PC-3 (cell line): ENCODE measurements at places on chromosomes 5 and 9.
A peak's percentile ranks its signal among the peaks of the same experiment; 100 is the strongest.

DNA sequence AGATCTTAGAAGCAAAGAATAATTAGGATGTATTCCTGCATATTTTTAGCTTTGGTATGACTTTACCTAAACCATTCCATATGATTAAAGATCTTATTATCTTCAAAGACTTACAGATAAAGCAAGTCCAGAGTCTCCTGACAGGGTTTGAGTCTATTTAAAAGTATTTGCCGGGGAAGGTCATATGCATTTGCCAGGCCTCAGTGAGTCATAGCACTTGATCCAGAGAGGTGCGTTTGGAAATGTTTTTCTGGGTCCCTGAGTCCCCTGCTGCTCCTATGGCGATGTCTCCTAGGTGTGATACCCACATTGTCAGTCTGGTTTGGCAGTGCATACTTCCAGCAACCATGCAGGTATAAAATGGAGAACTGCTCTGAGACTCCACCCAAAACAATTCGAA lies 217.0 kb downstream of the FBXL7 start:
- DNase-seq: no peak

DNA sequence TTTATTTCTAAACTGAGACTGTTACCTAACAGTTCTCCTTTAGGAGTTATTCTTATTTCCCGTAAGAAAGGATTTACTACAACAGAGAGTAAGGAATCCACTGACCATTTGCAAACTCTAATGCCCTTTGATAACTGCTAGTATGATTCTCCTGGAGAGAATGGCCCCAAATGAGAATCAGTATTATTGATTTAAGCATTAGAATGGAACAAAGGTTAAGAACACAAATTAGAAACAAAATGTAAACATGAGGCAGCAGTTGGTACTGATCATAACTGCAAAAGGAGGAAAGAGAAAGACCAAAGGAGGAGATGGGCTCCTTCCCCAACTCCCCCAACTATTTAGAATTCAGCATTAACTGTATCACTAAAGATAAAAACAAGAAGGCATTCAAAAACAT lies 30.7 kb downstream of the PSIP1 start:
- no peak for DNase-seq

DNA sequence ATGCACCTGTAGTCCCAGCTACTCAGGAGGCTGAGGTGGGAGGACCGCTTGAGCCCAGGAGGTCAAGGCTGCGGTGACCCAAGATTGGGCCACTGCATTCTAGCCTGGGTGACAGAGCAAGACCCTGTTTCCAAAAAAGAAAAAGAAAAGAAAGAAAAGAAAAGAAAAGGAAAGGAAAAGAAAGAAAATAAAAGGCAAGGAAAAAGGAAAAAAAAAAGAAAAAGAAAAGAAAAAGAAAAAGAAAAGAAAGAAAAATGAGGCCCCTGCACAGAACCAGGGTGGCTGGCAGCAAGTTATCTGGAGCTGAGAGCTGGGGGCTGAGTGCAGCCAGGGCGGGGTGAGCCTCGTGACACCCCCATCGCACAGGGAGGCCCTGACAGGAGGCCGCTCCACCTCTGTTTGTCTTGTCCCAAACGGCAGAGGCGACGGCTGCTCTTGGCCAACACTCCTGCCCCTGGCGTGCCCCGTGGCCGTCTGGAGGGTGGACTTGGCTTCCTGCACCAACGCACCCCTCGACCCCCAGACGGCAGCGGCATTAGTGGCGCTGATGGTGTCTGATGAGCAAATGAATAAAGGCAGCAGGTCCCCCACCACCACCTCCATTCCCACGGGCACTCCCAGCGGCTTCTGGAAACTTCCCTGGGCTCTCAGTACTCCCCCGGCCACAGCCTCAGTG lies 16.7 kb downstream of the EXD3 start:
- no peak for DNase-seq

- DNase-seq: no peak
These were observed 15.4 kb upstream of the SMIM15 start for GRCh38 chr5:61177716-61178115.

GRCh38 chr5:115435065-115435777 lies 109.4 kb downstream of the FEM1C start:
- no peak for DNase-seq

GRCh38 chr5:14148890-14149671 lies 5.9 kb downstream of the TRIO start:
- DNase-seq: no peak

GRCh38 chr5:27705661-27706060 lies 667.3 kb upstream of the CDH9 start:
- no peak for DNase-seq

GRCh38 chr9:93651521-93651950 lies 75.2 kb downstream of the PHF2 start:
- DNase-seq: no peak

DNA sequence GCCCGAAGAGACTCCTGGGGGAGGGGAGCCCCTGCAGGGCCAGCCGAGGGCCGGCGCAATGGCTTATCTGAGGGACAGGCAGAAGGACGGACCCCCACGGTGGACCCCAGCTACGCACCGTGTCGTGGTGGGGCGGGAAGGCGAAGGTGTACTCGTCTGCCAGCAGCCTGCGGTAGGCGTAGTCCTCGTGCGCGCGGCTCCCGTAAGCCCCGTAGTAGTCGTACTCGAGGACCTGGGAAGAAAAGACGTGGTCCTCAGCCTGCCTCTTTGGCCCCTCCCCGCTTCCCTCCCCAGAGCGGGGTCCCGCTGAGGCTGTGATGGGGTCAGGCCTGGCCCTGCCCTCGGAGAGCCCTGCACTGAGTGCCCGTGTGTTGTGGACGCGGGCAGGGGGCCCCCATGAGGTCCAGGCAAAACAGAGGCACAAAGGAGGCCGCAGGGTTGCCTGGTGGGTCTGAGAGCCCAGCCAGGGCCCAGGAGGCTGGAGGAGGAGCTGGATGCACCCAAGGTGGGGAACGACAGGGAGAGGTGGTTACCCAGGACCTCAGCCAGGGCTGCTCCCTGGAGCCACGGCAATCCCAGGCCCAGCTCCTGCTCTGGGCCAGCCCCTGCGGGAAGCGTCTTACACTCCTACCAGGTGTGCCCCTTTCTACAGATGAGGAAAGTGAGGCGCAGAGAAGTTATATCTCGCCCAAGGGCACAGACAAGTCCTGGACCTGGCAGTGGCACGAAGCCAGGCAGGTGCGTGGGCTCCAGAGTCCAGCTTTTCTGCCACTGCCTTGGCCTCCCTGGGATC lies 35.2 kb downstream of the SARDH start:
- no peak for DNase-seq

DNA sequence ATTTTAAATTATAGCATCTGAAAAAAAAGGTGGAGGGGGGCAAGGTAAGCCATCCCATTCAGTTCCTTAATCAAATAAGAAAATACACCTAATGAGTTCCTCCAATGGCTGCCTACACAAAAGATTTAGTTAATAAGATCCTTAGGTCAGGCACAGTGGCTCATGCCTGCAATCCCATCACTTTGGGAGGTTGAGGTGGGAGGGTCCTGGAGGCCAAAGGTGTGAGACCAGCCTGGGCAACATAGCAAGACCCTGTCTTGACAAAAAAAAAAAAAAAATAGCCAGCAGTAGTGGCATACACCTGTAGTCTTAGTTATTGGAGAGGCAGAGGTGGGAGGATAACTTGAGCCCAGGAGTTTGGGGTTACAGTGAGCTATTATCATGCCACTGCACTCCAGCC lies 78.4 kb downstream of the ST8SIA4 start:
- DNase-seq: no peak

DNA sequence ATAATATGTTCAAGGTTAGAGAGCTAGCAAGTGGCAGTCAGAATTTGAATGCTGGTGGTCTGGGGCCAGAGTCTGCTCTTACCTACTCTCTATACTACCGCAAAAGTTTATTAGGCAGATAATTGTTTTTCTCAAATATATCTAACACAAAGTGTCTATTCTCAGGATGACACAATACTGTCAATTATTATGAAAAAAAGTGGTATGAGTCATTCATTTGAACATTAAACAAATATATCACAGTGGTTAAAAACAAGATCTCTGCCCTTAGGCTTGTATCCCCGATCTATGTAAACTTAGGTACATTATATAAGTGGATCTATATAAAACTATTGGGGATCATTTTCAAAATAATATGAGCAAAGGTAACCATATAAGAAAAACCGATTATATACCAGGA lies 354.9 kb downstream of the CETN3 start:
- DNase-seq: peak; percentile 84

DNA sequence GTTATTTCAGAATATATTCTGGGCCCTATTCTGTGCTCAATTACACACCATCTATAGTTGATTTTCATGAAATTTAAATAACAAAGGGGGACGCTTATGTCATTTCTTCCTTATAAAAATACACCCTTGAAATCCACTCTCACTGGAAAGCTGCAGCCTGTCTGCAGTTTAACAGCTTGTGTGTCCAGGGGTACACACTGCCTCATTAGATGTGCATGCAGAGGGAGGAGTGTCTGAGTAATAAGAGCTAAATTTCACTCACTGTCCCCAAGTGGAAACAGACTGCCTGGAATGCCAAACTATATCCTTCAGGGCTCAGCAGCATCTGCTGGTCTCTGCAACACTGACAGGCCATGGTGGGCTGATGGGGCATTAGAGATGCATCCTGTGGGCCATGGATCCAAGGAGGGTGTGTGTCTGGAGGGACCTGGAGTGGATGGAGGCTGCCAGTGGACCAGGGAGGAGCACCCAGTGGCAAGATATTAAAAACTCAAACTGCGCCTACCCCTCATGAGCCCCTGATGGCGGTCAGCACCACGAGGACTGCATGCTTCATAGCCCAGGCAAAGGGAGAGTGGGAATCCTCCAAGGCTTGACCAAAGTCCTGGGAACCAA lies 15.8 kb upstream of the TIFAB start:
- no peak for DNase-seq

GRCh38 chr5:133618141-133618540 lies 5.8 kb upstream of the FSTL4 start:
- DNase-seq: no peak

GRCh38 chr9:107810461-107810961 lies 320.9 kb upstream of the KLF4 start:
- DNase-seq: peak; percentile 29

DNA sequence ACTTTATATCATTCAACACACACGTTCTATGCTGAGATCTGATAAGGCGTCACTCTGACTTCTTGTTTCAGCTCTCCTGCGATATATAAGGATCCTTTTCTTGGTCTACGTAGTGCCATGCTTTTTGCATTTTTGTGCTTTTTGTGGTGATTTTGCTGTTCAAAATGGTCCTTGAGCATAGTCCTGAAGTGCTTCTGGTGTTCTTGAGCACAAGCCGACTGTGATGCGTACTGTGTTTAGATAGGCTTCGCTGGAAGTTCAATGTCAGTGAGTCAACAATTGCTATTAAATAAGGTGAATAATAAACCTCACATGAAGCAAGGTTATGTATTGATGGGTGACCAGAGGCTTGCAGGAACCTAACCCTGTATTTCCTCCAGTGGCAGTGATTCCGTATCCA lies 46.8 kb downstream of the ACO1 start:
- DNase-seq: no peak

GRCh38 chr5:173029499-173029921 lies 26.6 kb upstream of the CREBRF start:
- DNase-seq: no peak

- no peak for DNase-seq
These were observed 15.7 kb downstream of the CFAP77 start for GRCh38 chr9:132425675-132426062.

DNA sequence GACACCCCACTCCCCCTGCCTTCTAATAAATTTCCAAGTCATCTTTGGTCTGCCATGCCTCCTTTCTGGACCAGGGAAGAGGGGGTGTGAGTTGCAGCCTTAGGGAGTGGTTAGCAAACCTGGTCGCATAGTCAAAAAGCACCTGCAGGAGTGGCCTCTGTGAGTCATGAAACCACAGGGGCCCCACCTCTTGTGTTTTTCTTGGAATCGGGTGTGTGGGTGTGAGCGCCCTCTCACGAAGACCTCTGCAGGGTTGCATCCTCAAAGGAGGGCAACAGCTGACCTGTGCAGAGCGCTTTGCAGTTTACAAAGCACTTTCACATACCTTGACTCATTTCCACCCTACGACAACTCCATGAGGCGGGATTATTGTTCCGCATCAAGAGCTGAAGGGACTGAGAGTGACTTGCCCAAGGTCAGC lies 36.8 kb upstream of the TEX48 start:
- DNase-seq: peak; percentile 95

- DNase-seq: no peak
These were observed 277.6 kb downstream of the SEMA5A start for GRCh38 chr5:9268226-9268625.

DNA sequence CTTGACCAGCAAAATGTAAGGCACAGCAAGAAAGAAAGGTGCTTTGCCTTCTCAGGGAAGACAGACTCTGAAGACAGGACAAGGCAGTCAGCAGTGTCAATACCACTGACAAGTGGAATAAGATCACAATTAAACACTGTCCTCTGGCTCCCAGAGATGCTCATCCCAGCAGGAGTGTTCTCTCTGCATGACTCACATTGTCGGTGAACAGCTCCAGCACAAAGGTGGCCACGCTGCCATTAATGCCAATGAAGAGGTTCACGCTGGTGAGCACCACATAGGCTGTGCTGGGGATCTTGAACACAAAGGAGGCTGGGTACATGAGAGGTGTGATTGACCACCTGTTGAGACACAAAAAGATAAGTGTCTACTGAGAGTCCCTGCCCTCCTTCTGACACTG lies 31.9 kb downstream of the NIPSNAP3B start:
- no peak for DNase-seq

DNA sequence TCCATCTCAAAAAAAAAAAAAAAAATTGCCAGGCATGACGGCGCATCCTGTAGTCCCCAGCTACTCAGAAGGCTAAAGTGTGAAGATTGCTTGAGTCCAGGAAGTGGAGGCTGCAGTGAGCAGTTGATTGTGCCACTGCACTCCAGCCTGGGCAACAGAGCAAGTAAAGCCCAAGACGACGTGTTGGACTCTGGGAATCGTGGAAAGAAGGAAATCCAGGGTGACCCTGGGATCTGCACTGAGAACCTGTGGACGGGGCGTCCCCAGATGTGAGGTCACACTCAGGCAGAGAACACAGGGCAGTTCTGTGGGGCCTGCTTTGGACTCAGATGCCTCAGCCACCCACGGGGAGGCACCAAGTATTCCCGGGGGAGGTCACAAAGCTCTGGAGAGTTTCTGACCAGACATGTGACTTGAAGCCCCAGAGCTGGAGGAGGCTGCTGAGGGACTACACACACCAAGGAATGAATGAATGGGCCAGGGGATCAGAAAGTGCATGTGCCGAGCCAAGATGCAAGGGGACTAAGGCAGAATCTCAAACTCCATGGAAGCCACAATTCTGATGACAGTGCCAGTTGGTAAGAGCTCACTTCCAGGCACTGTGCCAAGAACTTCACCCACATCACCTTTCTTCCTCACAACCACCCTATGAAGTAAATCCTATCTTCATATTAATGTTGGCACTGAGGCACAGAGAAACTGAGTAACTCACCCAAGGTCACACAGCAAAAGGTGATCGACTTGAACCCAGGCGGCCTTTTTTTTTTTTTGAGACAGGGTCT lies 12.9 kb downstream of the DYNC2I2 start:
- DNase-seq: no peak

DNA sequence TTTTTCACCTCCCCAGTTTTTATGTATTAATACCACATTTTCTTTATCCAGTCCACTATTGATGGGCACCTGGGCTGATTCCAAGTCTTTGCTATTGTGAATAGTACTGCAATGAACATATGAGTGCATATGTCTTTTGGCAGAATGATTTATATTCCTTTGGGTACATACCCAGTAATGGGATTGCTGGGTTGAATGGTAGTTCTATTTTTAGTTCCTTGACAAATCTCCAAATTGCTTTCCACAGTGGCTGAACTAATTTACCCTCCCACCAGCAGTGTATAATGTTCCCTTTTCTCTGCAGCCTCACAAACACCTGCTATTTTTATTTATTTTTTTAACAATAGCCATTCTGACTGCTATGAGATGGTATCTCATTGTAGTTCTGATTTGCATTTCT lies 340.2 kb downstream of the ADAMTS6 start:
- no peak for DNase-seq
